ENCODE measurements at places on chromosomes 2 and 18.

DNA sequence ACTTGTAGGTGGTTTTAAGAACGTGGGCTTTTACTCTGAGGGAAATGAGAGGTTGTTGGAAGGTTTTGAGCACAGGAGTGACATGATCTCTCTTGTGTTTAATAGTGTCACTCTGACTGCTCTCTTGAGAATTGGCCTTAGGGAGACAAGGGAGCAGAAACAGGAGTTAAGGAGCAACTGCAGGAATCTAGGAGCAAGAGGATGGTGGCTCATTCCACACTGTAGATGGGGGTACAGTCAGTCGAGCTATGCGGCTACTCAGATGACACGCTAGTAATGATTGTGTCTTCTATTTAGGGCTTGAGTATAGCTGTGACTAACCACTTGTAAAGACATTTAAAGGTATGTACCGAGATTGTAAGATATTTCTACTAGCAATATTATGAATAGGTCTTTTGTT lies 87.4 kb downstream of the RPRM start:
- no peak overlapping the region for H3K27ac ChIP-seq
- no peak for DNase-seq
- H3K27me3 ChIP-seq = no peaks in the 10 kb centered on the region
- no peak overlapping the region for H3K4me3 ChIP-seq
- no peaks in the 10 kb centered on the region for H3K36me3 ChIP-seq

GRCh38 chr2:168666339-168666738 lies 136.1 kb upstream of the NOSTRIN start:
- H3K27me3 ChIP-seq = no peaks in the 10 kb centered on the region
- no peak overlapping the region for H3K27ac ChIP-seq
- DNase-seq = no peak
- H3K4me1 ChIP-seq = 0 out of 2 replicates have a peak, but pooled peaks cover 2% of the 10 kb centered on the region

DNA sequence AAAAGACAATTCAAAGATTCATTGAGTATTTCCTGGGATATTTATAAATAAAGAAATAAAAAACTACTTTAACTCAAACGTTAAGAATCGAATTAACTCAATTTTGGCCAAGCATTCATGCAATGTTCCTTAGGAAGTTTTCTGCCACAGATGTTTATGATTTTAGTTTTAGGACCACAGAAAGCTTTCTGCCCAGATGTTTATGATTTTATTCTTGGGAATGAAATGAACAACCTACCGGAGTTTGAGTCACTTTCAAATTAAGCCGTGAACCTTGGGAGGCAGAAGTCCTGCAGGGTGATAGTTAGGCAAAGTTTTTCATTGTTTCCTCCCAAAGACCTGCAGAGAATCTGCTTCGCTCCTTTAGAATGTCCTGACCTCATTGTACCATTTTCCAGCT lies 34.7 kb upstream of the MBP start:
- H3K4me3 ChIP-seq = no peak overlapping the region
- H3K36me3 ChIP-seq = no peaks in the 10 kb centered on the region
- no peak overlapping the region for H3K27ac ChIP-seq
- peaks cover 4% of the 10 kb centered on the region for H3K4me1 ChIP-seq
- DNase-seq = no peak
- no peaks in the 10 kb centered on the region for H3K27me3 ChIP-seq

GRCh38 chr2:59413751-59414570 lies 1139.5 kb downstream of the BCL11A start:
- no peak overlapping the region for H3K4me3 ChIP-seq
- H3K36me3 ChIP-seq = no peaks in the 10 kb centered on the region
- H3K4me1 ChIP-seq = no peaks in the 10 kb centered on the region
- no peak overlapping the region for H3K27ac ChIP-seq
- H3K27me3 ChIP-seq = no peaks in the 10 kb centered on the region
- peak; percentile 43 for DNase-seq

- no peak overlapping the region for H3K27ac ChIP-seq
- no peaks in the 10 kb centered on the region for H3K4me1 ChIP-seq
- no peak for DNase-seq
- no peaks in the 10 kb centered on the region for H3K36me3 ChIP-seq
- H3K27me3 ChIP-seq = no peaks in the 10 kb centered on the region
Observed at GRCh38 chr2:165079432-165079831, 124.1 kb upstream of the SLC38A11 start.

- H3K27ac ChIP-seq = no peak overlapping the region
- no peaks in the 10 kb centered on the region for H3K4me1 ChIP-seq
- H3K36me3 ChIP-seq = no peaks in the 10 kb centered on the region
- no peak for DNase-seq
- H3K27me3 ChIP-seq = no peaks in the 10 kb centered on the region
- H3K4me3 ChIP-seq = no peak overlapping the region
Observed at GRCh38 chr18:13849791-13850190, 25.8 kb downstream of the MC5R start.

GRCh38 chr2:26692279-26692896 lies at the start of gene KCNK3:
Gene KCNK3 (plus strand): TSS chr2:26692722. CDS start chr2:26692876, 154 bp downstream.
- peaks cover 45% of the 10 kb centered on the region for H3K27me3 ChIP-seq
- H3K4me1 ChIP-seq = peaks cover 12% of the 10 kb centered on the region
- H3K36me3 ChIP-seq = no peaks in the 10 kb centered on the region
- H3K27ac ChIP-seq = no peak within 1 kb of the TSS
- DNase-seq = peak; percentile 81
- peak within 1 kb of the TSS; percentile 34 for H3K4me3 ChIP-seq

DNA sequence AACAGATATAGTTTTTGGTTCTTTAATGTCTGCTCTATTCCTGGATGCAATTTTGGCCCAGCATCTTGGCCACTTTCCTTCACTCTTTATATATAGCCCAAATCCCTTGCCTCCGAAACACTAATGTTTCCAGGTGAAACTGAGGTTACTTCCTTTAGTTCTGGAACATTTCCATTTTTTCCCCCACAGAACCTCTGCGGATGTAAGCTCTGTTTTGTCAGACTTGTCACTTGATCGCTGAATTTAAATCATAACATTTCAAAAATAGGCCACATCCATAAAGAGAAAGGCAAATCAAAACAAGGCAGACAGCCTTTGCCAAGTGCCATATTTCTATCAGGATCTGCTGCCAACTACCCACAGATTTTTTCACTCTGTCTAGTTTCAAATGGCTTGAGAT lies 115.1 kb downstream of the ANKRD44 start:
- H3K4me3 ChIP-seq = no peak overlapping the region
- no peaks in the 10 kb centered on the region for H3K27me3 ChIP-seq
- H3K36me3 ChIP-seq = no peaks in the 10 kb centered on the region
- no peak for DNase-seq

DNA sequence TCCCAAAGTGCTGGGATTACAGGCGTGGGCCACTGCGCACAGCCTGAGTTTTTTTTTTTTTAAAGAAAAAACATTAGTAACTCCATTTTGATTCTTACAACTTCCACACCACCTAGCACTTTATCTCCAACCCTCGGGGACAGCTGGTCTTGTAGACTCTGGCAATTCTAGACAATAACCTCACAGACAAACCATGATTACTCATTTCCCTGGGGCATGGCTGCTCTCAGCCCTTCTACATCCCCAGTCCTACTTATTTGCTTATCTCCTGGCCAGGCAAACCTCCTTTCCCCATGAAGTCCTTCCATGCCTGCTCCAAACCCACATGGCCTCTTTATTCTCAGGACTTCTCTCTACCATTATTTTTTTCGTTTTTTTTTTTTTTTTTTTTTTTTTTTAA lies 91.1 kb downstream of the ACTR3 start:
- H3K27ac ChIP-seq = no peak overlapping the region
- H3K4me1 ChIP-seq = no peaks in the 10 kb centered on the region
- no peaks in the 10 kb centered on the region for H3K36me3 ChIP-seq

DNA sequence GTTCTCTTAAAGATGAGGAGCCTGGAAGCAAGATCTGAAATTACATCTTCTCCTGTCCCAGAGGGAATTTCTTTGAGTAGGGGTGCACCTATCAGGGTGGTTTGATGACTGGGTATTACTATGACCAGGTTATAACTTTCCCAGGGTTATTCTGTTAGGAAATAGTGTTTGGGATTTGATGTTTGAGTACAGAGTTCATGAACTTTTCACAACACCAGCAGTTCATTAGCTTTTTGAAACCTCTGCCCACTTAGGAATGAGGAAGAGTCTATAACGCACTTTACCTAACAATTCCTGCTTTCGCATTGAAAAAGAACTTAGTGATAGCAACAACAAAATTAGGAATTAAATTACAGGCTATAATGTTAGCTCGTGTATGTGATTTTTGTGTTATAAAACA lies 58.6 kb downstream of the ALMS1 start:
- H3K27me3 ChIP-seq = no peaks in the 10 kb centered on the region
- no peak for DNase-seq
- H3K36me3 ChIP-seq = peaks cover 25% of the 10 kb centered on the region

- no peaks in the 10 kb centered on the region for H3K36me3 ChIP-seq
- H3K4me1 ChIP-seq = peaks cover 10% of the 10 kb centered on the region
- no peak for DNase-seq
- H3K4me3 ChIP-seq = no peak overlapping the region
Observed at GRCh38 chr18:46152436-46152807, 48.2 kb downstream of the HAUS1 start.

GRCh38 chr2:171432969-171433762 lies 624 bp downstream of the METTL8 start:
- H3K4me3 ChIP-seq = peak overlapping the region; percentile 76
- H3K4me1 ChIP-seq = peaks cover 19% of the 10 kb centered on the region
- H3K27me3 ChIP-seq = no peaks in the 10 kb centered on the region
- no peak for DNase-seq
- H3K36me3 ChIP-seq = 0 out of 2 replicates have a peak, but pooled peaks cover 7% of the 10 kb centered on the region

DNA sequence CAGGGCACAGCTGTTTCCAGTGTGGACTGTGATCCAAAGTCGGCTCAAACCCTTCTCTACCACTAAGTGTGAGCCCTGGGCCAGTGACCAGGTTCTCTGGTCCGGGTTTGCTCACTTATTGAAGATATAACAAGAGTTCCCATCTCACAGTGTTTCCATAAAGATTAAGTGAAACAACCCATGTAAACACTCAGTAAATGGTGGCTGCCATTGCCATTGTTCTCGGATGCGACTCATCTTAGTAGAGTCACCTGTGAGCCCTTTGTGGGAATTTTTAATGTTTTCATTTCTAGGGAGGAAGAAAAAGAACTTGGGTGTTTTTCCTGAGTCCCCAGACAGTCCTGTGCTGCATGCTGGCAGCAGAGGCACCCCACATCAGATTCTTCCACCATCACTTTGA lies 53.4 kb downstream of the TPGS2 start:
- no peaks in the 10 kb centered on the region for H3K4me1 ChIP-seq
- H3K27ac ChIP-seq = no peak overlapping the region
- H3K4me3 ChIP-seq = no peak overlapping the region
- H3K27me3 ChIP-seq = no peaks in the 10 kb centered on the region

GRCh38 chr2:235728800-235729556 lies 235.1 kb downstream of the AGAP1 start:
- no peak overlapping the region for H3K4me3 ChIP-seq
- DNase-seq = no peak
- H3K36me3 ChIP-seq = no peaks in the 10 kb centered on the region
- no peaks in the 10 kb centered on the region for H3K4me1 ChIP-seq

- no peaks in the 10 kb centered on the region for H3K36me3 ChIP-seq
- no peak for DNase-seq
- H3K27me3 ChIP-seq = no peaks in the 10 kb centered on the region
- peaks cover 3% of the 10 kb centered on the region for H3K4me1 ChIP-seq
- H3K27ac ChIP-seq = no peak overlapping the region
Observed at GRCh38 chr2:28640260-28640907, 111.2 kb upstream of the PPP1CB start.

DNA sequence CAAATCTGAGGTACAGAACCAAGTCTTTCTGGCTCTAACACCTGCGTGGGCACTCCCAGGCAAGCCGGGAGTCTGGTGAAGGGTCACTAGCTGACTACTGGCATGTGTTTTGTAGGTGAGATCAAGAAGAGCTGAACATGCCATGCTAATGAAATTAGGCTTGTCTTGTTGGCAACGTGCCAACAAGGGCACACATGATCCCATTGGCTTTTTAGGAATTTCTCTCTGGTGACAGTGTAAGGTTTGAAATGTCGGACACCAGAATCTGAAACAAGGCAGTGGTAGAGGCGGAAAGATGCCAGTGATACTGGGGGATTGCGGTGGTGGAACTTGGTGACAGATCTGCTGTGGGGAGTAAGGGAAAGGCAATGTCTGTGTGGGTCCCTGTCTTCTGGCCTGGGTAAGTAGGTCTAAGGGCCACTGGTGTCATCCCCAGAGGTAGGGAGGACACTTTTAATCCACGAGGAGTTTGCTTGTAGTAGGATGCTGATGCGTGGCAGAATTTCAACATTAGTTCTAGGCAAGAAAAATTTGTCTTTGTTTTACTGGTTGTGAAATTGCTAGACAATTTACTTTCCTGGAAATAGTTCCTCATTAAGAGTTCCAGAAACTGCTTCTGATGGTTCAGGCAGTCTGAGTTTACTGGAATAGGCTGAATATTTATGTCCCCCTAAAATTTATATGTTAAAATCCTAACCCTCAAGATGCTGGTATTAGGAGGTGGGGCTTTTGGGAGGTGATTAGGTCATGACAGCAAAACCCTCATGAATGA lies 52.6 kb upstream of the ACMSD start:
- H3K36me3 ChIP-seq = no peaks in the 10 kb centered on the region
- no peaks in the 10 kb centered on the region for H3K27me3 ChIP-seq
- H3K4me1 ChIP-seq = no peaks in the 10 kb centered on the region
- H3K4me3 ChIP-seq = no peak overlapping the region
- no peak for DNase-seq
- no peak overlapping the region for H3K27ac ChIP-seq

- no peak overlapping the region for H3K4me3 ChIP-seq
- no peak for DNase-seq
- no peaks in the 10 kb centered on the region for H3K4me1 ChIP-seq
- H3K36me3 ChIP-seq = peaks cover 5% of the 10 kb centered on the region
- H3K27ac ChIP-seq = no peak overlapping the region
Observed at GRCh38 chr18:25316381-25317018, 35.5 kb downstream of the ZNF521 start.

DNA sequence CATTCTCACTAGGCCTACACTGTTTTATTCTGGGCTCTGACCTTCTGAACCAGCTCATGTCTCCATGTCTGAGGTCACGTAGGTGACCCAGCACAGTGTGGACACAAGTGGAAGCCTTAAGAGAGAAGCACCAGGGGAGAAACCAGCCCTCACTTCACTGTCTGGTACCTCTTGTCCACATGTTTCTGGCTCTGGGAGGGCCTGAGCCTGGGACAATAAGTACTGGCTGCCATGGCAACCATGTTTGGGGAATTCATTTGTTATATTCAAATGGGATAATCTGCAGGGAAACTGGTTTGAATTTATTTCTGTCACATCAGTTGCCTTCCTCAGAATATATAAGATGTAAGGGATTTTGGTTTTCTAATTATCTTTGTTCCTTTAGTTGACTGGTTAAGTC lies 23.3 kb downstream of the MYO3B start:
- H3K4me3 ChIP-seq = no peak overlapping the region
- H3K27ac ChIP-seq = no peak overlapping the region

GRCh38 chr2:105237045-105237765 lies 4.3 kb upstream of the GPR45 start:
- H3K27ac ChIP-seq = no peak overlapping the region
- no peaks in the 10 kb centered on the region for H3K27me3 ChIP-seq
- DNase-seq = no peak
- H3K4me1 ChIP-seq = no peaks in the 10 kb centered on the region

DNA sequence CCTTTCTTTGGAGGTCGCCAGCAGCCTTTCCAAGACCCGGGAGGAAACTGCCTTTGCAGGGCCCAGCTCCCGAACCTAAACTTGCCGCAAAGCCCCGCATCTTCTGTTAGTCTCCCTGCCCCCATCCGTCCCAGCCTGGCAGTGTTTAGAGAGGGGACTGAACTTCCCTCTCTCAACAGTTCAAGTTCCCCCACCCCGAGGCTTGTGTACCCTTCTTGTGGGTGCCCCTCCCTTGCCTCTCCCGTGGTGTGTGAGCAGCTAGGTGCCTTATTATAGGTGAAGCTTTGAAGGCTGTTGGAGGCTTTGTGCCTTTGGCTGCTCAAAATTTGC lies 1.4 kb downstream of the LBH start:
- peaks cover 16% of the 10 kb centered on the region for H3K27me3 ChIP-seq
- H3K27ac ChIP-seq = no peak overlapping the region
- peaks cover 3% of the 10 kb centered on the region for H3K4me1 ChIP-seq
- H3K4me3 ChIP-seq = peak overlapping the region; percentile 71
- H3K36me3 ChIP-seq = peaks cover 3% of the 10 kb centered on the region
- DNase-seq = no peak
